ENCODE measurements at places on chromosomes 11 and 22. TPM values are rescaled to one million over a fixed set of nuclear protein-coding genes. Genes with fewer than 3 reads are reported as not detected.
A peak's percentile ranks its signal among the peaks of the same experiment; 100 is the strongest.

DNA sequence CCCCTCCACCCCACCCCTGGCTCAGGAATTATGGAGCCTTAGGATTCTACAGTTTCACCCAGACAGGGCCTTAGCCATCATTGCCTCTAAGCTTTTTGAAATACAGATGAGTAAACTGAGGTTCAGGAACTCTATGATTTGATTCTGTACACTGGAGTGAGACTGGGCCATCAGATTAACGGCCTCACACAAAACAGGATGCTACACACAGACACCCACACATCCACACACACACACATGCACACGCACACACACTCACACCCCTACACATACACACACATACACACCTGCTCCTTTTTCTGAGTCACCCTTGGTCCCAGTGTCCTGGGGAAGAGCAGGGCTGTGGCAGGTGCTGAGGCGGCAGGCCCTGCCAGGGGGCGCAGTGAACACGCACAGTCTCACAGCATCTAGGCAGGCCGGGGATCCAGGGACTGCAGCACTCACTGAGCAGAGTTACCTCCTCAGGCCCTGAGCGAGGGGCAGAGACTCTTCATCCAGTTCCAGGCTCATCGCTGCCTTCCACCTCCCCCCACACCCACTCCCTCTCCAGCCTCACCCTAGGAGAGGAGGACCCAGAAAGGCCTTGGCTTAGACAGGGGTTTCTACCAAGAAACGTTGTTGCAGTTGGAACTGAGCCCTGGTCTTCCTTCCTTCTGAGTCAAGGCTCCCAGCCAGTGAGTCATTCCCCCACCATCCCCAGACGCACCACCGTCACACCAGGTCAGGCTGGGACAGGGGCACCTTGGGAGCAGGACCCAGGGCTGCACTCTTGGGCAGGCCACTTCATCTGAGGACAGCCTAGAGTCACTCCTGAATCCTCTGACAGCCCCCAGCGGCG is 89.8 kb upstream of the PARVA start:
- DNase-seq, result peak; percentile 78

AQP11 gene
- total RNA-seq, result 1.2 TPM

TENM4 gene
- 25.0 TPM for total RNA-seq

- no peak for DNase-seq
Measured at GRCh38 chr22:18115906-18116371, 5.3 kb downstream of the TUBA8 start.

DNA sequence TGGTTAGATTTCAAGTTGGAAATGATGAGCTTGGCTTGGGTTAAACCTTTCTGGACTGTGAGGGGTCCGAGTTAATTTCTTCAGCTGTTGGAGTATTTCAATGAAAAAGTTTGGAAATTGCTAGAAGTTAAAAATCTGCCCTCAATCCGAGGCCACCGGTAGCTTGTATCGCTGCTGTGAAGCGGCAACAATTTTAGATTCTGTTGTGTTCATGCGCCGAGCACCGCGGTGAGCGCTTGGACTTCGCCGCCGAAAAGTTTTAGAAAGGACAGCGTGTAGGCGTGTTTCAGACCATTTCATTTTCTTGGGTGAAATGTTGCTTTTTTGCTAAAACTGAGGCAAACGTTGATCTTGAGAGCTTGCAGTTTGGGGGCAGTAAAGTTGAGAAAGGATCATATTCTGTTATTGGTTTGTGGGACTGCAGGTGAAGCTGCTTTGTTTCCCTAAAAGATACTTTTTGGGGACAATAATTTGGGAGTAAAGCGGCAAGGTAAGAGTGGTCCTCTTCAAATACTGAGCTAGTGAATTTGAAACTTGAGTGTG is 928 bp downstream of the FBXO7 start:
- no peak for DNase-seq

GRCh38 chr11:107721207-107721606 is 9.4 kb upstream of the SLN start:
- DNase-seq, result no peak

GRCh38 chr11:46133119-46133518 is 11.9 kb upstream of the PHF21A start:
- no peak for DNase-seq
